ENCODE measurements at places on chromosomes 1 and 21. TPM values are rescaled to one million over a fixed set of nuclear protein-coding genes. Genes with fewer than 3 reads are reported as not detected.

- DNase-seq = no peak
Observed at GRCh38 chr1:220796530-220796929, 9.8 kb downstream of the MTARC1 start.

DNA sequence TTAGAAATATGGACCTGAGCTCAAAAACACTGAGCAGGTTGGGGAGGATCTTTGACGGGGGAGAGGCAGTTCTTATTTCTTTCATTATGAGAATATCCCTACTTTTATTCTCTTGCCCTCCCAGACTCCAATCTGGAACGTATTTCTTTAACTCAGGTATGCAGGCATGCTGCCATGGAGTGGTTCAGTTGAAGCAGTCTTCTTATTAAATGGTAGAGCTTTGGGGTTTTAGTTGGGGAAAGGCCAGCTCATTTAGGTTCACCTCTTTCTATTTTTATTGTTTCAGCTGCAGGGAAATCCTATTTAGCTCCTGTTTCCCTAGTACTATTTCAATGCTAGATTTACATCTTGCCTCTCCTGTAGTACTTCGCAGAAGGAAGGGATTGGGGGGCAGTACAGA lies 198.9 kb downstream of the TTLL7 start:
- DNase-seq = no peak

The EPHB2 gene
- 31.1 TPM for total RNA-seq

GRCh38 chr21:42598159-42598735 lies 55.2 kb upstream of the PDE9A start:
- no peak for DNase-seq

The KISS1 gene
- 4.0 TPM for total RNA-seq

The EPHA10 gene
- total RNA-seq = 7.6 TPM

DNA sequence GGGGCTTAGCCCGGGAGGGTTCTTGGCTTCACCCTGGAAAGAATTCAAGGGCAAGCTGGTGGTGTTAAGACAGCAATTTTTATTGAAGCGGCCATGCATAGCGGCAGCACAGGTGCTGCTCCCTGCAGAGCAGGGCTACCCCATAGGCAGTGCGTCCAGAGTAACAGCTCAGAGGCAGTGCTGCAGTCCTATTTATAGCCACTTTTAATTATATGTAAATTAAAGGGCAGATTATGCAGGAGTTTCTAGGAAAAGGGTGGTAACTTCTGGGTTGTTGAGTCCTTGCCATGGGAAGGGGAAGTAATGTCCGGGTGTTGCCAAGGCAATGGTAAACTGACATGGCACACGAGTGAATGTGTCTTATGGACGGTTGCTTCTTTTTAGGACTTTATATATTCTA lies 57.0 kb downstream of the VPS26C start:
- no peak for DNase-seq

GRCh38 chr1:243253211-243253925 lies 1.7 kb downstream of the CEP170 start:
- no peak for DNase-seq

GRCh38 chr1:85372683-85373377 lies 92.1 kb downstream of the DDAH1 start:
- DNase-seq = no peak

The LCE6A gene
- not detected for total RNA-seq

- DNase-seq = peak; percentile 12
Observed at GRCh38 chr1:183882335-183883167, 77.6 kb downstream of the RGL1 start.

GRCh38 chr1:116496380-116496779 lies 74.4 kb downstream of the CD58 start:
- DNase-seq = no peak

- DNase-seq = no peak
Observed at GRCh38 chr1:218493986-218494385, 148.8 kb downstream of the TGFB2 start.

The OR2L2 gene
- total RNA-seq = 0.10 TPM

GRCh38 chr21:17759511-17760178 lies 59.5 kb downstream of the C21orf91 start:
- DNase-seq = no peak

The RXRG gene
- total RNA-seq = not detected

GRCh38 chr1:44694863-44695478 lies 20.5 kb downstream of the ARMH1 start:
- DNase-seq = no peak

GRCh38 chr21:41006636-41007035 lies 159.7 kb upstream of the DSCAM start:
- no peak for DNase-seq

The ADGRB2 gene
- total RNA-seq = 28.5 TPM

The SWT1 gene
- 2.9 TPM for total RNA-seq

The KRTAP21-2 gene
- total RNA-seq = not detected

GRCh38 chr1:67650061-67650460 lies 34.9 kb upstream of the GADD45A start:
- no peak for DNase-seq

The SNRPE gene
- total RNA-seq = 201 TPM

GRCh38 chr1:225963735-225964530 lies 22.9 kb upstream of the LEFTY2 start:
- DNase-seq = no peak

The PADI3 gene
- total RNA-seq = 5.0 TPM

GRCh38 chr1:160097151-160097910 lies 1.1 kb downstream of the IGSF8 start:
- DNase-seq = no peak

DNA sequence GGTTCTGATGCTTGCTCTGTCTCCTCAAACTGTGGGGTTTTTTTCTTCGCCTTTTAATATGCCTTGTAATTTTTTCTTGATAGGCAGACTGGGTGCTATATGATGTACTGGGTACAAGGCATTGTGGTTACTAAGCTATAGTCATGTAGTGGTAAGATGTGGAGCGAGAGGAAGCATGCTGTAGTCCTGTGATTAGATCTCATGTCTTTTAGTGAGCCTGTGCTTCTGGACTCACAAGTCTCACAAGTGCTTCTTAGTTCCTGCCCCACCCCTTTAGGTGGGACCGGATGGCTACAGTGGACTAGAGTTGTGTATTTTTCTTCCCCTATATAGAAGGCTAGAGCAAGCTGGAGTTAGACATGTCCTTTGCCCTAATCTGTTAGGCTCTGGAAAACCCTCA lies 178.7 kb downstream of the DNM3 start:
- DNase-seq = no peak

DNA sequence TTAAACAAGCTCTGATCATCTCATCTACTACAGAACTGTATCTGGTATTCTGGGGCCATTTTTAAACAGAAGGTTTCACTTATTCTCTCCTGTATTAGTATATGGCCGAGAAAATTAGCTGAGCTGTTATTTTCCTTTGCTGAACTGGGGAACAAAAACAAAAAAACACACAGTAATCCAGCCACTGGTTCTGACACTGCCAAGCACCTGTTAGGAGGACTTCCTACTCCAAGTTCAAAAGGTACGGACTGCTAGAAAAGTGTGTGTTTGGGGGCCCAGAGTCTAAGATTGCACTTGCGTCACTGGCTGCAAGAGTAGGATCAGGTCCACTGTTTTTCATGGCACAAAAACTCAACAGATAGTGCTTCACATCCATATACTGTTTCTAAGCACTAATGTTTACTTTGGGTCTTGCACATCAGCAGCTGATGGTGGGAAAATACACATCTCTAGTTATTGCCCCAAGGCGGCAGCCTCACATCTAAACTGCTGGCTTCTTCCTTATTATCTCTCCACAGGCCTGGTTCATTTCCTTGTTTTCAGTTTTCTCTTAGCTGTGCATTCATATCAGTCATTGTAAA lies 226.1 kb downstream of the FGGY start:
- no peak for DNase-seq

The XCL1 gene
- not detected for total RNA-seq

DNA sequence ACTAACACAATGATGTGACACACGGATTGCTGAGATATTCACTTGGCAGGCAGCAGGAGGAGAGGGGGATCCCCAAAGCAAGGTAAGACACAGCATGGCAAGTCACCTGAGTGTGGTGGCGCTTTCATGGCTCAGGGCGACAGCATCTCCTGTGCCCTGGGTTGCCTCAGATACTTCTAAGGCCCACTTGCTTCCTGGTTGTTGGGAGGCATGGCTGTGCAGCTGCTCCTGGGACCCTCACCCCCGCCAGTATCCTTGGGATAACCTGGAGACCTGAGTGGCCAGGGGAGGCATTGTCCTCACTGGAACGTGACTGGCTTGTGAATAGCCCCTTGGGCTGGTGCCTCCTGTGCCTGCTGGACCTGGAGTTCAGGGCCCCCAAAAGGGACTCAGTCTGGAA lies 69.8 kb downstream of the STUM start:
- no peak for DNase-seq

The KCNE2 gene
- total RNA-seq = not detected

DNA sequence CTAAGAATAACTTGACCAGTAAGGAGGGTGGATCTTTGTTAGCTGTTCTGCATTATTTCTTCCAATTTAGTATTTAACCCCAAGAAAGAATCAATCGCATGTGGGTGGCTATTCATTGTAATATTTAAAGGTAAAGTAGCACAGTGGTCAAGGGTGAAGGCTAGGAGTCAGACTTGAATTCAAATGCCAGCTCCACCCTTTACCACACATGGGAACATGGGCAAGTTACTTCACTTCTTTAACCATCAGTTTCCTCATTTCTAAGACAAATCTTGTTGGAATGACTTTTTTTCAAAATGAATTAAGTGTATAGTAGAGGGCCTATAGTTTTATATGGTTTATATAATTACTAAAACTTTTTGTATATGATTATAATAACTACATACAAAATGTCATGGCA lies 71.3 kb upstream of the S1PR1 start:
- no peak for DNase-seq

DNA sequence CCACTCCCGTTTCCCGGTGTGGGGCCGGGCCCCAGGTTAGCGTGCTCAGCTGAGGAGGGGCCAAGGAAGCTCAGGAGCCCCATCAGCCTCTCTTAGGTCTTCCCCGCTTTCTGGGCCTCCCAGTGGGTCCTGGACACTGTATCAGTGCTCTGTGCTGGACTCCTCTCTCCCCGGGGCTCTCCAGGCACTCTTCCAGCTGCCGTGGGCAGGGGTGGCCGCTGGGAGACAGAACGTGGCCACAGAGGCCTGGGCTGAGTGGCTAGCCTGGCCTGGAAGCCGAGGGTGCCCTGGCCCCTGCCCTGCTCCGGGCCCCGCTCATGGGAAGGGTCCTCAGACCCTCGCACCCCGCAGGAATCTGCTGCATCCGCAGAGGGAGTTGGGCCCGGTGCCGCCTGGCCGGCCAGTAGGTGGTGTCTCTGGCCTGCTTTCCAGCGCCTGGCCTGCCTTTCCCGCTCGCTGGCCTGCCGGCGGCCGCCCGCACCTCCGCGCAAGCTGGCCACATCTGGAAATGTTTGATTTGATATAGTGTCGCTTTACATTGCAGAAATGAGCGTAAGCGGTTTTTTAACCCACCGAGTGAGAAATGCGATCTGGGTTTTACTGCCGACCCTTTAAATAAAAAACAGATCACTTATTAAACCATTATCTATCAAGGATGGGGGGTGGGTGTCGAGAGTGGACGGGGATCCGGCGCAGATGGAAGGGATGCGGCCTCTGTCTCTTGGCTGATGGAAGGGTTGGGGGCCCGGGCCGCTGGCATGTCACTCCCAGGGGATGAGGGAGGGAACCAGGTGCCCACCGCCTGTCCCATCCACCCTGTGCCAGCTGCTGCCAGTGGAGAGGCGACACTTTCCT lies 74.4 kb upstream of the TTC34 start:
- DNase-seq = no peak

The SLC16A4 gene
- 32.7 TPM for total RNA-seq

The MTX1 gene
- total RNA-seq = 56.1 TPM

- DNase-seq = no peak
Observed at GRCh38 chr1:100516857-100517256, 21.1 kb upstream of the GPR88 start.

The CD48 gene
- not detected for total RNA-seq

- DNase-seq = no peak
Observed at GRCh38 chr1:224809613-224810012, 119.9 kb upstream of the DNAH14 start.

The THEM5 gene
- total RNA-seq = not detected

The RBM8A gene
- 181 TPM for total RNA-seq

DNA sequence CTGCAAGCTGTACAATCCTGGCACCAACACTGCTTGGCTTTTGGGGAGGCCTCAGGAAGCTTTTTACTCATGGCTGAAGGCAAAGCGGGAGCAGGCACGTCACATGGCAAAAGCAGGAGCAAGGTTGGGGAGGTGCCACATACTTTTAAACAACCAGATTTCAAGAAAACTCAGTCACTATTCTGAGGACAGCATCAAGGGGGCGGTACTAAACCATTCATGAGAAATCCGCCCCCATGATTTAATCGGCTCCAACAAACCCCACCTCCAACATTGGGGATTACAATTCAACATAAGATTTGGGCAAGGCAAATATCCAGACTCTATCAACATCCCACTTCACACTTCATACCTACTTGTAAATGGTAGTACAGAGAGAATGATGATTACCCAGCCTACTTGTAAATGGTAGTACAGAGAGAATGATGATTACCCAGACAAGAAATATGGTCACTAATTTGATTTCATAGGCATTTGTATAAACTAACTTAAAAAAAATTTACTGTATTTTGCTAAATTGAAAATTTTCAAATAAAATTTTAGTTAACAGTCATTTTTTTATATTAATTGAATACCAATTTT lies 24.9 kb downstream of the ATP5PF start:
- no peak for DNase-seq

The TMEM52 gene
- 8.5 TPM for total RNA-seq

- DNase-seq = peak; percentile 85
Observed at GRCh38 chr1:226121587-226122400, 59.3 kb downstream of the H3-3A start.

GRCh38 chr1:230139741-230140140 lies 72.7 kb downstream of the GALNT2 start:
- no peak for DNase-seq

DNA sequence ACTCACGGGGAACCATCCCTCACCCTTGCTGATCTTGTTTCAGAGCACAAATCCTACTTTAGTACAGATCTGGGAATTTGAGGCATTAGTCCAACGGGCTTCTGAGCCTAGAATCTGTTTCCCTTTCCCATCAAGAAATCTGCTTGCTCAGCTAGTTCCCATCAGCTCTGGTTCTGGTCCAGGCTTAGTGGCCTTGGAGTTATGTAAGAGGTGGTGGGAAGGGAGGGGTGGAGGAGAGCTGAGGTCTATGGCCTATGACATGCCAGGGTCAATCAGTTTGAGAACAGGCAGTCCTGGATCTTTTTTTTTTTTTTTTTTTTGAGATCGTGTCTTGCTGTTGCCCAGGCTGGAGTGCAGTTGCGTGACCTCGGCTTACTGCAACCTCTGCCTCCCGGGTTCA lies 4.1 kb downstream of the GSTM1 start:
- no peak for DNase-seq

GRCh38 chr1:2974701-2975301 lies 46.5 kb upstream of the ACTRT2 start:
- DNase-seq = no peak

The BSDC1 gene
- total RNA-seq = 74.0 TPM

Data from PC-9 (cell line).